ENCODE measurements at places on chromosomes 11 and 22. TPM values are rescaled to one million over a fixed set of nuclear protein-coding genes. Genes with fewer than 3 reads are reported as not detected.

LRRN4CL gene
- total RNA-seq: 11.7 TPM

FOLR1 gene
- not detected for total RNA-seq

C11orf86 gene
- total RNA-seq: 0.28 TPM

C11orf87 gene
- not detected for total RNA-seq

OR52I1 gene
- total RNA-seq: not detected

TRPM5 gene
- total RNA-seq: not detected

TMEM191C gene
- total RNA-seq: 0.71 TPM

ISX gene
- not detected for total RNA-seq

CD151 gene
- 455 TPM for total RNA-seq

KRTAP5-7 gene
- not detected for total RNA-seq

SHANK2 gene
- total RNA-seq: 3.6 TPM

TSGA10IP gene
- not detected for total RNA-seq

KDELR3 gene
- total RNA-seq: 109 TPM

UPK3A gene
- not detected for total RNA-seq

STK33 gene
- 0.57 TPM for total RNA-seq

NUP50 gene
- 34.3 TPM for total RNA-seq

CST6 gene
- total RNA-seq: not detected

GVQW3 gene
- 1.5 TPM for total RNA-seq

TMPRSS6 gene
- total RNA-seq: not detected

TBX1 gene
- total RNA-seq: not detected

GLYAT gene
- not detected for total RNA-seq

HTR3A gene
- total RNA-seq: not detected

PUS3 gene
- total RNA-seq: 13.0 TPM

ACR gene
- not detected for total RNA-seq

GUCY1A2 gene
- 0.28 TPM for total RNA-seq

RTN4RL2 gene
- total RNA-seq: 0.09 TPM

MPEG1 gene
- total RNA-seq: not detected

MMP8 gene
- under 0.01 TPM for total RNA-seq

SF3A1 gene
- total RNA-seq: 17.5 TPM

NPTXR gene
- 0.46 TPM for total RNA-seq

NPAS4 gene
- not detected for total RNA-seq

SOX6 gene
- total RNA-seq: 1.00 TPM

APOA1 gene
- 1.4 TPM for total RNA-seq

MRGPRF gene
- total RNA-seq: 29.9 TPM

SYVN1 gene
- 16.8 TPM for total RNA-seq

DMC1 gene
- total RNA-seq: 2.7 TPM

C22orf23 gene
- 0.14 TPM for total RNA-seq

ANKK1 gene
- total RNA-seq: under 0.01 TPM

Measured in smooth muscle cell of bladder (primary cell).